Stimulated activated CD4-positive, alpha-beta T cell treated with anti-CD3 and anti-CD28 coated beads, TNF-alpha, amount 100 ng/mL, for 1 hour (primary cell): ENCODE measurements at places on chromosomes 13 and 19.

GRCh38 chr13:96804174-96804573 is 190.1 kb downstream of the OXGR1 start:
- no peak for DNase-seq

GRCh38 chr13:68261105-68261504 is 1031.0 kb upstream of the PCDH9 start:
- DNase-seq, result no peak

- DNase-seq, result no peak
These were observed 61.8 kb downstream of the ZNF136 start for GRCh38 chr19:12224676-12225075.

- DNase-seq, result no peak
These were observed 37.5 kb upstream of the VSTM2B start for GRCh38 chr19:29488316-29488715.

- no peak for DNase-seq
These were observed 11.3 kb downstream of the MYO9B start for GRCh38 chr19:17086834-17087233.

GRCh38 chr13:43285933-43286597 is 262.7 kb downstream of the DNAJC15 start:
- DNase-seq, result no peak

GRCh38 chr19:4119763-4120162 is 4.2 kb downstream of the MAP2K2 start:
- no peak for DNase-seq

- no peak for DNase-seq
These were observed 563 bp upstream of the PDCD5 start for GRCh38 chr19:32580353-32580900.

GRCh38 chr13:46401432-46401831 is 14.4 kb upstream of the RUBCNL start:
- DNase-seq, result no peak

DNA sequence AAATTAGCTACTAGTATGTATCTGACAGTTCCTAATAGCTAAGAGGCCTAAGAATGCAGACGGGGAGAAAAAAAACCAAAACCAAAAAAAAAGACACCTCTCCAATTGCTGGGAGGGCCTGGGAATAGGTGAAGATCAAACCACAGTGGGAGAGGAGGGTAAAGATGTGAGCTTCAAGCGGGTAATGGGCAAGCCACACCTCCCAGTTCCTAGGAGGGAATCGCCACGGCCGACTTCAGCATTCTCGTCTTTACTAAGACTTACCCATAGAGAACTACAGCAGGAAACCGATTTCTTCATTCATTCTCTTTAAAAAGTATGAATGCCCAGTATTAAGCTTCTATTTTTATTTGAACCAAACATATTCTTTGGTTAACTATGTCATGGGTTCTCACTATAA is 5.6 kb upstream of the EEF1AKMT1 start:
- DNase-seq, result no peak

DNA sequence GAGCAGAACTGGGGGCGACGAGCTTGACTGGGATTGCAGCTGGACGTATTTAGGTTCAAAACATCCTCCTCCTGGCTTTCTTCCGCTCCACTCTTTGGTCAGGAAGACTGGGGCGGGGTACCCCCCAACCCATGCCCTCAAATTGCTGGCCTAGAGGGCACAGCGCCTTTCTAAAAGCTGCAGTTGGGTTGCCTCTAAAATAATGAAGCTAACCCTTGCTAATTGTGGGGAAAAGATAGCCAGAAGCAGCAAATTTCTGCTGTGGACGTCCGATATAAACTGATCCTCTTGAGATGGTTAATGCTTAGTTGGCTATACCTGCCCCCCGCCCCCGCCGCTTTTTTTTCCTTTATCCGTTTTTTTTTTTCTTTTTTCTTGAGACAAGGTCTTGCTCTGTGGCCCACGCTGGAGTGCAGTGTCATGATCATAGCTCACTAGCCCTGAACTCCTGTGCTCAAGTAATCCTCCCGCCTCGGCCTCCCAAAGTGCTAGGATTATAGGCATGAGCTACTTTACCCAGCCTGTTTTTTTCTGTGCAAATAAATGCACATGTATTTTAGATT is 754 bp upstream of the CHERP start:
- no peak for DNase-seq

DNA sequence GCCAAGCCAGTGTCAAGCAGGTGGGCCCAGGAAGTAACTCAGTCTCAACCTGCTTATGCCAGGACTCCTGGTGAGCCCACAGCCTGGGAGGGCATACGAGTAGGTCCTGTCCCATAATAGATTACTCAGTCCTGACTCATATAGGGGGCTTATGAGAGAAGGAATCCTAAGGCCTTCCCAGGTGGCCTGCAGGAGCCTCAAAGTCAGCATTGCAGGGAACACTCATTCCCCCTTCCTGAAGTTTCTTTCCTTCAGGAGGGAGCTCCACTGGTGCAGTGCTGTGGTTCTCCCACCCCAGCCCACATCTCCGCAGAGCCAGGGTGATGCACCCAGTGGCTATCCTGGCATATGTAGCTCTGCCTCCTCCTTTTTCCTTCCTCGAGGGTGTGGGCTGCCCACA is 137.3 kb downstream of the ZIC5 start:
- DNase-seq, result no peak

DNA sequence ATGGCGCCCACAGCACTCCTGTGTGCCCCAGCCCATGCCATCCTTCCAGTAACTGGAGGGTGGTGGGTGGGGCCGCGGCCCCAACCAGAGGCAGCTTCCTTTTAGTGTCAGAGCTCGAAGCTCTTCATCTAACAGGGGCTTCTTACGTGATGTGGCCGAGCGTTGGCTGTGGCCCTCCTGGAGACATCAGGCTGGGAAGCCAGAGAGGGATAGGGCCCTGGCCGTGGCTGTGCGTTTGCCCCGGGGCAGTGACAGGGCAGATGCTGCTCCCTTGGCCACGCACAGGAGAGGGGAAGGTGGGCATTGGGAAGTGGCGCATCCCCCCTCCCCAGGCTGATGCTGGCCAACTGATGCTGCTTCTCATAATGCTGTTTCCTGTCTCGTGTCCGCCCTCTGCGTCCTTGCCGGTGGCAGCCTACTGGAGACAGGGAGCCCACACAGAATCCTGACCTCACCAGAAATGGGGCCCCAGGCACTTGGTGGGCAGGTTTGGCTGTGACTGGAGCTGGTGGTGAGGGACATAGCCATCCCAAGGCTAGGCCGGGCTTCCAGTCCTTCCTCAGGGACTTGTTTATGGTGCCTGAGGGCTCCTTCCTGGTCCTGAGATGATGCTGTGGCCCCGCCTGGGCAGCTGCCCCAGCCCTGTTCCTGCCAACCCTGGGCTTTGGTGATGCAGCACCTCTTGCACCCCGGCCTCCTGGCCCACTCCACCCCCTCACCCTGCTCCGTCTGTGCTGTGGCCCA is 34.3 kb downstream of the ATP4B start:
- no peak for DNase-seq
